KBM-7 (cell line): ENCODE measurements at places on chromosomes 1 and 21.

GRCh38 chr1:171397851-171398469 is 84.0 kb downstream of the FMO4 start:
- no peak for DNase-seq

DNA sequence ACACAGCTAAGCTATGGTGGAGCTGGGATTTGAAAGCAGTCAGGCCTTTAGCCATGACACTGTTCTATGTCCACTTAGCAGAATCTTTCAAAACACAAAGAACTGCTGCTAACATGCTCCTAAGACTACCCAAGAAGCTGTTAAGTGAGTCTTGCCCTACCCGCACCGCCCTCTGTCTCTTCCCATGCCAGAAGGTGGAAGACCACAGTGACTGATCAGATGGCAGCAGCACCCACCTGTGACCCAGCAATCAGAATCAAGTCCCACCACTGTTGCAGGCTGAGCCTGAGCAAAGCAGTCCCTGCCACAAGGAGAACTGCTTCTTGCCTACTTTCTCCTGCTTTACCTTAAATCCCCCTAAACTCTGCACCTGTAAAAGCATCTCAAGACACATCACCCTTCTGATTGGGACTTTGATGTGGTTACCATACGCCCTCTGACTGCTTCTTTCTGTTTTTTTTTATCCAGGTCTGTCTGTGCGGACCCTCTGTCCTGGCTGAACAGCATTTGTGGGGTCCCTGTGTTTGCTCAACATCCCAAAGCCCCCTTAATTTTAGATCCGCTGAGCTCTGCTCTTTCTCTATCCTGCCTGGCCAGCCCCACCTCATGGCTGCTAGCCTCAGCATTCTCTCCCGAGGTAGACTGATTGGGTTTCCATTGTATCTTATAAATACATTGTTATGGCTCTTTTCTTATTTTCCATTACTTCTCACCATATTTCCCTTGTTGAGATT is 16.0 kb downstream of the IRF2BP2 start:
- no peak for DNase-seq

DNA sequence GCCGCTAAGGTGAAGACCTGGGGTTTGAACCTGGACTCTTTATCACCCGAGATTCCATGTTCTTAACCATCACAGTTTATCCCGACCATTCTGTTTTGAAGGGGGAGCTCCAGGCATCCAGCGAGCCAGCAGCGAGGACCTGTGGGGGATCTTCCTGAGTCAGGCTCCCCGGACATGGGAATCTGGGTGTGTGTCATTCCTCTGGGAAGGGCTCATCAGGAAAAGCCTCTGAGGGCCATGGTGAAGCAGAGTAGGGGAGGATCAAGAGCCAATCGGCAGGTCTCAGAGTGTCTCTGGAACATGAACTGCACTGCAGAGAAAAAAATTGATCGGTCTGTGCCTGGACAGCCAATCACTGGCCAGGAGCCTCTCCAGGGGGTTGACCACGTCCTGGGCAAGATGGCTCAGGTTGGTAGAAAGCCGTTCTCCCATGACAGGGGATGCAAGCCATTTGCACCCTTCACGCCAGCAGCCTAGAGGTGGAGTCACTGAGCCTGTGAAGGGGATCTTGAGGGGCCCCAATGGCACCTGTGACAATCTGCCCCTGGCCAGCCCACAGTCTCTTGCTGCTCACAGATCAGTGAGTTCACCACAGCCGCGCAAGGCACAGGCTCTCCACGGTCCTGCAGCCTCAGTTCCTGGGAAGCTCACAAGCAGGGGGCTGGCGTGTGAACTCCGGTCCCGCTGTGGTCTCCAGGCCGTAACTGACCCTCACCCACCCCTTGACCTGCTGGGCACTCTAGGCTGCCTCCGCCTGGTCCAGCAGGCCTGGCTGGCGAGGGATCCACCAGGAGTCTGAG is 20.4 kb upstream of the ACTRT2 start:
- no peak for DNase-seq

- DNase-seq = no peak
Measured at GRCh38 chr1:29396438-29397255, 160.3 kb downstream of the PTPRU start.

GRCh38 chr1:15616373-15617172 is 685 bp upstream of the DDI2 start:
- DNase-seq = no peak

DNA sequence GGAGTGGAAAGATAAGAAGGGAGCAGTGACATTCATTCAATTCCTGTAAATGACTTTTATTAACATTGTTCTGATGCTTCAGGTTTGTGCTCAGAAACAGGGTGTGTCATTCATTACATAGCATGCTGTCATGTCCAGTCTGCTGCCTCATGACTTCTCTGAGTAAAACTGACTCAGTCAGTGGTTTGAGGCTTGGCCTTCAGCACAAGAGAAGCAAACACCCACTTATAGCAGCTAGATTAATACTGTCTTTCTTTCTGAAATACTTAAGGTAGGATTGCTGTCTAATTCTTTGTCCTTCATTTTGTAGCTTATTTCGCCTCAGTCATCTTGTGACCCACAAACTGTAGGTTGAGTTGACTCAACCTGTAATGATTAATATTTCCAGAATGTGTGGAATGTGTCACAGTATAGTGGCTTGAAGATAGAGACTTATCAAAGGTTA is 32.9 kb downstream of the RASAL2 start:
- DNase-seq = no peak

GRCh38 chr1:170700842-170701615 is 37.1 kb downstream of the PRRX1 start:
- DNase-seq = no peak

DNA sequence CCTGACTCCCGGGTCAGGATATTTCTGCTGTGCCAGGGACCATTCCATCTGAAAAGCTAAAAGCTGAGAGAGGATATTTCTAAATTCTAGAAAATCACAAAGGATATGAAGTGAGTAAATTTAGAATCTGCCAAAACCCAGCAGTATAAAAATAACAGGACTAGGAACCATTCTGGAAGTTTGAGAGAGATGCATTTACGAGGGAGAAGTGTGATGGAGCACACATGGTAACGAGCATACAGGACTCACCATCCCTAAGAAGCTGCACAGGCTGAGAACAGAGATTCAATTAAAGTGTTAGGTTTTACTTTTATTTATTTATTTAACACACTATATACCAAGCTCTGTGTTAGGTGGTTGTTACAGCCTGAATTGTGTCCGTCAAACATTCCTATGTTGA is 116.3 kb downstream of the GLUL start:
- DNase-seq = no peak

DNA sequence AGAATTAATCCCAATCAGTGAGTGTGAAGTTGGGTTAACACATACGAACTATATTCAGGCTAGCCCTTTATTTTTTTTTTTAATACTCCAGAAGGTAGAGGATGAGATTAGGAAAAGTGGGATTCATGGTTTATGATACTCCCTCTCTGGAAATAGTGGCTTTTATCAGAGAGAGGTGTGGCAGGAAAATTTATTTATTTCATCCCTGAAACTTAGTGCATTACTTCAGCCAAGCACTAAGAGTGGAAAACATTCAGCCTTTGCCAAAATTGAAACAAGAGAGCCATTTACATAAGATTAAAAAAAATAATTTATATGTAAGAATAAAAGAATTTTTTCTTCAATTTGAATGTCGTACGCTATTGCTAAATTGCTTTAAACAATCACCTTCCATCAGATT is 35.0 kb downstream of the MTR start:
- no peak for DNase-seq

DNA sequence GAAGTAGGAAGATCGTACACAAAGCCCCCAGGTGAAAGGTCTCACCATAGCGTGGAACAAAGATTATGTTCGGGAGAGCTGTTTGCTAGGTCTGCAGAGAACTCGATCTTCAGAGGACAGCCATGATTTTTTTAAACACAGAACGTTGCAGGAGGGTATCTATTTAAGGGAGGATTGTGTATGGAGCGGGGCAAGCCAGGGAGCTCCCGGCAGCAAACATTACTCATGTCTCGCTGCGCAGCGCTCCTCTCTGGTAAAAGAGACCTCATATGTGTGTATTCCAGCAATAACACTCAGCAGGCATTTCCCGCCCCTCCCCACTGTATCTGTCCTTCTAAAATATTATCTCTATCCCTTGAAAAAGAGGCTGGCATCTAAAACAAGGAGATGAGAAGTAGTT is 2.7 kb downstream of the GLIS1 start:
- no peak for DNase-seq

DNA sequence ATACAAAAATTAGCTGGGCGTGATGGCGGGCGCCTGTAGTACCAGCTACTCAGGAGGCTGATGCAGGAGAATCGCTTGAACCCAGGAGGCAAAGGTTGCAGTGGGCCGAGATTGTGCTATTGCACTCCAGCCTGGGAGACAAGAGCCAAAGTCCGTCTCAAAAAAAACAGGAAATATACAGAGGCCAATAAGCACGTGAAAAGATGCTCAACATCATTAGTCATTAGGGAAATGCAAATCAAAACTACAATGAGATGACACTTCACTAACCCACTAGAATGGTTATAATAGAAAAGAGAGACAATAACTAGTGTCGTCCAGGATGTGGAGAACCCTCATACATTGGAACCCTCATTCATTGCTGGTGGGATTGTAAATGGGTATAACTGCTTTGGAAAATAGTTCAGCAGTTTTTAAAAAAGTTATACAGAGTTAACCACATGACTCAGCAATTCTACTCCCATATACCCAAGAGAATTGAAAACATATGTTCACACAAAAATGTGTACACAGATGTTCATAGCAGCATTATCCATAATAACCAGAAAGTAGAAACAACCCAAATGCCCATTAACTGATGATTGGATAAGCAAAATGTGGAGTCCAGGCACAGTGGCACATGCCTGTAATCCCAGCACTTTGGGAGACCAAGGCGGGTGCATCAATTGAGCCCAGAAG is 6.4 kb upstream of the E2F2 start:
- no peak for DNase-seq

DNA sequence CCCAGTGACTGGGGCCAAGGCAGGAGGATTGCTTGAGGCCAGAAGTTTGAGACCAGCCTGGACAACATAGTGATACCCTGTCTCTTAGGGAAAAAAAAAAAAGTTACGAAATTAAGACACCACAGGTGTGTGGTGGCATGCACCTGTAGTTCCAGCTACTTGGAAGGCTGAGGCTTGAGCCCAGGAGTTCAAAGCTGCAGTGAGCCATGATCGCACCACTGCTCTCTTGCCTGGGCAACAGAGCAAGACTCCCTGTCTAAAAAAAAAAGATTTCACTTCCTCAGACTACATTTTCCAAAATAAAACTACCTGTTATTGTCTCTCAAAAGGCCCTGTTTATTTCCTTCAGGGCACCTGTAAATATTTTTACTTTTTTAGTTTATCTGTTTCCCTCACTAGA is 4.7 kb upstream of the STK40 start:
- no peak for DNase-seq

DNA sequence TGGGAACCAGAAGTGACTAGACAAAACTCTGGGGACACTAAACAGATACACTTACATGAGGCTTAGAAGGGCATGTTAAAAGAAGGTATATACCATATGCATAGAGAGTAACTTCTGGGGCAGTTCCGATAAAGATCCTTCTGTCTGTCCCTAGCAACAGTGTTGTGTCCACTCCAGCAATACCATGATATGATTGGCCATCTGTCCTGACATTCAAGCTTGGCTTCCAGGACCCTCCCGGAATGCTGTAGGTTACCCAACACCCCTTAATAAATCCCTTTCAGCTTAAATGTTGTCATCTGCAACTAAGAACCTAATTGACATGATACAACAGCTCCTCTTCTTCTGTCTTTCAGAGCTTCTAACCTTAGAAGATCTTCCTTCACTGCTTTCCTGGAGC is 307.7 kb downstream of the OMA1 start:
- DNase-seq = no peak

- peak; percentile 83 for DNase-seq
Measured at GRCh38 chr1:101276818-101277217, 40.0 kb downstream of the S1PR1 start.

DNA sequence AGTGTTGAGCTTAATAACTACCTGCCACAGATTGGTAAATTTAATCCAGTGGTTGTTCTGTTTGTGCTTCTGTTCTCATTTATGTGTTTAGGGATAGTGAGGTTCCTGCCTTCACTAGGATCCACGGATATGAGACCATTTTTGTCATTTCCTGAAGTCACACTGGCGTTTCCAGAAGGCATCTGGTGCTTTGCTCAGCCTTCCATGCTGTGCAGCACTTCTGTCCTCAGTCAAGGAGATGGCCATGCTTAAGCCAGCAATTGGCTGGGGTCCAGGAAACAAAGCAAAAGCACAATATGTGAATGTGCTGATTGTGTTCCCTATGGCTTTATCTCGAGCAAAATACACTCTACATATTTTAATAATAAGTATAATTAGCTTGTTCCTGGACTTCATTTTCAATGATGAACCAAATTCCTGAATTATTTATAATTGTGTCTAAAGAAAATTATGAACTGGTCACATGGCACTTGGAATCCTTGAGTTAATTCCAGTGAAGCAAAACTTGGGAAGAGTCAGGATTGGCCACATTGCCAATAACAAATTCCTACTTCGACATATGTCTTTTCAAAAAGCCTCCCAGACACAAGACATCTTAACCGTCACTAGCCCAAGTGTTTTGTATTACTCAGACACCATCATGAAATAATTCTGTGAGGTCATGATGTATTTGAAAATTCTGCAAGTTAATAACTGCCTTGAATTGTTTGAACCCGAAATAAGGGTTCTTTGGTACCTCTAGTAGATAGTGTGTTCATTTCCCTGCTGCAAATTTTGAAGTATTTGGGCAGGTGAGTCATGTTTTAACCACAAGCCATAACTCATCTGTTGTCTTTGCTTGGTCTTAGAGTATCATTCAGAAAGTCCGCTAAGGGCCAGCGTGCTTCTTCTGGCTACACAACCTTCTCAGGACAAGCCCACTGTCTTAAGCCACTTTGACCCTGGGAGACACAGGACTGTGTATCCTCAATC is 412.4 kb downstream of the DISC1 start:
- no peak for DNase-seq

DNA sequence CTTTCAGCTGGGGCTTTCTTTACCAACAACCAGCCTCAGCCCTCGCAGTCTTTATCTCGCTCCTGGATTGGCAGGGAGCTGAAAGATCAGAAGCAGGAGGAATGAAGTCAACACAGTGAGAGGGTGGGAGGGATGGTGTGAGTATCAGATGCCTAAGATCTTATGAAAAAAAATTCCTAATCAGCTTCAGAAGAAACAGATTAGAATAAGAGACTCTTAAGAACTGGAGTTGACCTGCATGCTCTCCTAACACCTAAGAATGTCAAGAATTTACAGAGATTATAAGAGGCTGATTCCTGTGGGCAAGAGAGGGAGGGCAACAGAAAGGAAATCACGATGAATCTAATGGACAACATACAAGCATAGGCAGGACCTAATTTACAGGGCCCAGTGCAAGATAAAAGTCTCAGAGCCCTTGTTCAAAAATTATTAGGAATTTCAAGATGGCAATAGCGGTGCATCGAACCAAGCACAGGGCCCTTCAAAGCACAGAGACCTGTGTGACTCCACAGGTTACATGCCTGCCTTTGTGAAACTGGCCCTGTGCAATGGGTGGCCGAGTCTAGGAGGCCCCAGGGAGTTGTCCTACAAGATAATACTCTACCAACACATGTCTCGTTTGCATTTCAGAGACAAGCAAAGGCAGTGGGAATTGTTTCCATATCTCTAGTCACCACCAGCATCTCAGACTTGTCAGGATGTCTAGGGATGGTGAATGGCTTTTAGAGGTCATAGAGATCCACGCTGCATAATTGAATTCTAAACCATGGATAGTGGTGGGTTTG is 65.3 kb upstream of the PPP2R5A start:
- no peak for DNase-seq
